ENCODE measurements at places on chromosomes 5 and 9. TPM values are rescaled to one million over a fixed set of nuclear protein-coding genes. Genes with fewer than 3 reads are reported as not detected.

Gene CXCL14
- 1.1 TPM for polyA plus RNA-seq

Gene IGIP
- 4.4 TPM for polyA plus RNA-seq

Gene CDH18
- 9.6 TPM for polyA plus RNA-seq

Gene GEMIN5
- polyA plus RNA-seq: 16.6 TPM

Gene IL17B
- polyA plus RNA-seq: not detected

Gene DNM1
- 180 TPM for polyA plus RNA-seq
